ENCODE measurements at places on chromosomes 7 and 10.

- no peak for DNase-seq
These were observed 4.9 kb upstream of the OPTN start for GRCh38 chr10:13095094-13095493.

- DNase-seq = no peak
These were observed 33.4 kb upstream of the GDF10 start for GRCh38 chr10:47266602-47267001.

GRCh38 chr10:48551861-48552591, 52.8 kb downstream of the ARHGAP22 start:
- peak; percentile 84 for DNase-seq

DNA sequence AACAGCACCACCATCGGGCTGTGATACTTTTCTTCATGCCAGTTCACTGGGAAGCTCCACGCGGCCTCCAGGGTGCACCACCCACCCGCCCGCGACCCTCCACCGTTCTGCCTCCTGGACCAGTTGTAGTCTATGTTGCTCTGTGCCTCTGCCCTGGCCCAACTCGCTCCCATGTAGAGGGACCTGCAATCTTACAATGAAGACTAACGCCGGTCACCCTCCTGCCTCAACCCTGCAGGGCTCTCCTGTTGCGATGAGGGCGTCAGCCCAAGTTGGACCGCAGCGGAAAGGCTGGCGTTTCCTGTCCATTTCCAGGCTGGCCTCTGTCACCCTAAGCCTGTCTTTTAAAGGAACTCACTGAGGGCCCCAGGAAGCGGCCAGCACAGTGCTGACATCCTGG, 34.9 kb downstream of the IL15RA start:
- peak; percentile 29 for DNase-seq

GRCh38 chr7:151431281-151431767, 8.6 kb downstream of the CRYGN start:
- no peak for DNase-seq

- DNase-seq = peak; percentile 61
These were observed 1.4 kb downstream of the RHEB start for GRCh38 chr7:151518105-151518946.

GRCh38 chr7:126361183-126361582, 891.6 kb downstream of the GRM8 start:
- no peak for DNase-seq

DNA sequence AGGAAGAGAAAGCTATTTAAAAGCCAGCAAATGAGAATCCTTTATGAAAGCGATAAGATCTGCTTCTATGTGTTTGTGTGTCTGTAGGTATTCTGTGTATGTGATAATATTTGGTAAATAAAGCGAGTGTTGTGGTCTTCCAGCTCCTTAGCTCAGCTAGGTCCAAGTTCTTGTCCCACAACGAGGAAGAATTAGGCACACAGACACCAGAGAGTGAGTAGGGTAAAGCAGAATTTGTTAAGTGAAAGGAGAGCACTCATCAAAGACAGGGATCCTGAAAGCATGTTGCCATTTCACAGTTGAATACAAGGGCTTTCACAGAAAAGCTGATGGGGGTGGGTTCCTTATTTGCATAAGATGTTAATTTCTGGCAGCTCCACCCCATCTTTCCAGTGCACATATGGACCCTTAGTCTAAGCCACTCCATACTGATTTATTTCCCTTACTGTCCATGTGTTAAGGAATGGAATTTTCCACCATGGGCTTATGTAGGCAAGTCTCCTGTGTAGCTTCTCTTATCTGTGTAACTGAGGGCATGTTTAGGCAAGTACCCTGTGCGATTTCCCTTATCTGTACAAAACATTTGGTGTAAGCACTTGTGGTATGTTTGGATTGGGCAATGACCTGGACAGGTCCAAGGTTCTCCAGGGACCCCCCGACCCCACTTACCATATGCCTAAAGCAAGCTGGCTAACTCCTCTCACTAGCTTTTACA, 165.9 kb upstream of the VIPR2 start:
- peak; percentile 32 for DNase-seq

DNA sequence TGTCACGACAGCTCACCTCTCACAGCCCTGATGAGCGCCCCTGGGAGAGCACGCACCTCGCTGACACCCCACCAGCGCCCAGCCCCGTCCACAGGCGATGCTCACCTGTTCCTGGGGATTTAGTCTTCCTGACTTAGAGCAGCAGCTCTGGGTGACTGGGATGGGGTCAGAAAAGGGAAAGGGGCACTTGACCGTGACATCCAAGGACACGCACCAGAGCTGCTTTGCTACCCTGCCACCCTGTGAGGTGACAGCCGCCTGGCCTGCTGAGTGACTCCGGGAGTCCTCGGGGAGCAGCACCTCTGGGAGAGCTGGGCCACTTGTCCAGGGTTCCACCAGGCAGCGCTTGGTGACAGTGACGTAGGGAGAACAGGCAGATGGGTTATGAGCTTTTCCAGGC, 148.2 kb downstream of the PRKAG2 start:
- no peak for DNase-seq

DNA sequence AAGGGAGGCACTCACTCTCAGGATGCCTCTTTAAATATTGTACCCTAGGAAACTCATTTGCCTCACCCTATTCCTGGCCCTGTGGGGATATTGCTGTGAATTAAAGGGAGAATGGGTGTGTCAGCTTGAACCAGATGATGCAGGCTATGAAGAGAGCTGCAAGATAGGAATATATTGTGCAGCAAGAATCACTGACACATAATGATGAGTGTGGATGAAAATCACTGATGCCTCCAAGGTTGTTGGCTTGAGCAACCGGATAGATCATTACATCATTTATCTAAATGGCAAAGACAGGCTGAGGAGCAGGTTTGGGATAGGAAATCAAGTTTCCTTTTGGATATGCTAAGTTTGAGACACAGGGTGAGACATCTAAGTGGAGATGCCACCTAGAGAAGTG, 6.2 kb downstream of the SLC26A4 start:
- no peak for DNase-seq

GRCh38 chr7:17132726-17133125, 165.7 kb upstream of the AHR start:
- DNase-seq = no peak

- DNase-seq = peak; percentile 84
These were observed 8.2 kb downstream of the TFR2 start for GRCh38 chr7:100632951-100633717.

DNA sequence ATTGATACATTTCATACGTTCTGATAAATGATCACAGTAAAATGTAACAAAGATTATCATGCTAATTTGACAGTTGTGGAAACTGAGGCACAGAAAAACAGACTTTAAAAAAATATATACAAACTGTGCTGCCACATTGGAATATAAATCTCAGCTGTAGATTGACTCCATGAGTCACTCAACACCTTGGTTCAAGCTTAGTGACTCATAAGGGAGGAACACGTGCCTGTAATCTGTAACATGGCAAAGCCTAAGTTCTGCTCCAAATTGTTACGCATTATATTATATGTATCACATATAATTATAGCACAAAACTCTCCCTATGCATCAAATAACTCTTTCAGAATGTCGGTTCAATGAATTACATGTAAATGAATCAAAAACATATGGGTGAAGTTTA, 1047.5 kb downstream of the GATA3 start:
- DNase-seq = no peak

- no peak for DNase-seq
These were observed 94.1 kb upstream of the PCBD1 start for GRCh38 chr10:70982443-70982842.

Data from hematopoietic multipotent progenitor cell treated with erythropoietin and hydrocortisone succinate and interleukin-3 and kit ligand, for 4 days (in vitro differentiated cells).